ENCODE measurements at places on chromosomes 3 and 15.

DNA sequence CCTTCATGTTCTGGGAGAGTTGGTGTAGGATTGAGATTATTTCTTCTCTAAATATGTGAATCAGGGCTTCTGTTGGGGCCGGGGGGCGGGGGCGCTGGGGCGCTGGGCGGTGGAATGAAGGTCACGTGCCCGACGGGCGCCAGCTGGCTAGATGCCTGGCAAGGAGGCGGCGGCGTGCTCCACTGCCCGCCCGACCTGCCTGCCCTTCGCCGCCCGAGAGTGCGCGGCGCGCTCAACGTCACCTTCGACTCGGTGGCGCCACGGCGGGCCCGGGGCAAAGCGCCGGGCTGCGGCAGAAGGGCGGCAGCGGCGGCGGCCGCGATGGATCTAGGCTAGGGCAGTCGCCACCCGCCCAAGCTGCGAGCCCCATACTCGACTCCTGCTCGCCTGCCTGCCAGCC is 47.0 kb upstream of the LHFPL4 start:
- DNase-seq = peak; percentile 62

GRCh38 chr15:100508641-100509300 is 20.0 kb downstream of the CERS3 start:
- no peak for DNase-seq

DNA sequence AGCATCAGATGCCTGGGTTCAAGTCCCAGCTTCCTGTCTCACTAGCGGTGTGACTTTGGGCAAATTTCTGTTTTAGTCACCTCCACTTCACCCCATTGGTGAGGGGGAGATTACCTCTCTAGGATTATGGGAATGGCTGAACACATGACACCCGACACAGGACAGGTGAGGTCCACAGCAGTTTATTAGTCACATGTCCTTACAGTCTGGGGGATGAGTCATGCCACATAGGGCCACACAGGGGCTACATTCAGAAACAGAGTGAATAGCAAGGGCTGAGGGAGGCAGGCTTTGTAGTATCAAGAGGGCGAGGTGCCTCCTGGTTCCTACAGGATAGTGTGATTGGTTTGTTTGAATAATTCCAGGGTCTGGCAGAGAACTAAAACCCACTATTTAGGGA is 15.2 kb upstream of the ITGA11 start:
- no peak for DNase-seq

DNA sequence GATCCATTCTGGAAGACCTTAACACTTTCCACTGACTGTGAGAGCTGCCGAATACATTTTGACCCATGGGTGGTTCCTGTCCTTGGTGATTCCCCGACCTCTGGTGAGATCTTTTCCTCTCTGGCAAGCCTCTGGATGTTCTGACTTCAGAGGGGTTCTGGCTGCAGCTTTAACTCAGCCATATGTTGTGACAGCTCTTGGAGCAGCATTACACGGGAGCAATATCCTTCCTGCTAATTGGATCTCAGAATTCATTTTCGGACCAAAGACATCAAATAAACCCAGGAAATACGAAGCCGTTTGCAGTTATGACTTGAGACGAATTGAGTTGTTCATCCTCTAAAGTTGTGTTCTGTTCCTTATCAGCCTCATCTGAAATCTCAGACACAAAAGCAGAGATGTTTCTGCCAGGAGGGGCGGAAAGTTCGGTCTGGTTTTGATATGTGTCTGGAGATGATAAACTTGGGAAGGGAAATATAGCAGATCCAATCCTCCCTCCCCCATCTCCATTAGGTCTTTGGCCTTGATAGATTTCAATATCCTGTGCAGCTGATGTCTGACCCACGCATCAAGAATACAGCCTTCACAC is 10.0 kb downstream of the TMEM158 start:
- DNase-seq = no peak

GRCh38 chr3:79467721-79468120 is 300.1 kb downstream of the ROBO1 start:
- no peak for DNase-seq

GRCh38 chr3:37562876-37563275 is 298.8 kb upstream of the CTDSPL start:
- DNase-seq = no peak

GRCh38 chr3:113136071-113136470 is 75.3 kb upstream of the BOC start:
- DNase-seq = no peak

- no peak for DNase-seq
Measured at GRCh38 chr3:196471551-196471950, 32.0 kb downstream of the RNF168 start.

DNA sequence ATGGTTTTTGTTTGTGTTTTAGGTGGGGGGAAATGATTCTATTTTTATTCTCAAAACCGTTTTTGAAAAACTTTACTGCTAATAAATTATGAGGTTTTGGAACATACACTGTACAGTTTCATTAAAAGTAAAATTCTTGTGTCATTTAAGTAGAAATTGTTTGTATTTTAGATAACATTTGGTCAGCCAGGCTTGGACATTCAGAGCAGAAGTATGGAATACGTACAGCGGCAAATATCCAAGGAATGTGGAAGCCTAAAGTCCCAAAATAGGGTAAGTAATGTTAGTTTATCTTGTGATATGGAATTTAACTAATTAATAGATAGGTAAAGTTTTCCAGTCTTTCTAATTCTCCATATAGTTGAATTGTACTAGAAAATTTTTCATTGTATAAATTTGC is 96.6 kb downstream of the SPRED1 start:
- no peak for DNase-seq

DNA sequence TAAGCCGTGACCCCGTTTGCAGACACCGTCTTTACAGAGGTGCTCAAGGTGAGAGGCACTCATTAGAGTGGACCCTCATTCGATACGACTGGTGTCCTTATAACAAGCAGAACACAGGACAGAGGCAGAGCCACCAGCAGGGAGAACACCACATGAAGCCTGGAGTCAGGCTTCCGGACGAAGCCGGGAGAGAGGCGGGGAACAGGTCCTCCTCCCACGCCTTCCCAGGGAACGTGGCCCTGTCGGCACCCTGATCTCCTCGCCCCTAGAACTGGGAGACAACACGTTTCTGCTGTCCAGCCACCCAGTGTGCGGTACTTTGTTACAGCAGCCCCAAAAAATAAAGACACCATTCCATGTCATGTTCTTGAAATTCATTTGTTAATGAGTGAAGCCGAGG is 33.6 kb downstream of the ZDHHC19 start:
- DNase-seq = no peak

GRCh38 chr3:121165397-121165837 is 257.4 kb downstream of the STXBP5L start:
- DNase-seq = no peak

DNA sequence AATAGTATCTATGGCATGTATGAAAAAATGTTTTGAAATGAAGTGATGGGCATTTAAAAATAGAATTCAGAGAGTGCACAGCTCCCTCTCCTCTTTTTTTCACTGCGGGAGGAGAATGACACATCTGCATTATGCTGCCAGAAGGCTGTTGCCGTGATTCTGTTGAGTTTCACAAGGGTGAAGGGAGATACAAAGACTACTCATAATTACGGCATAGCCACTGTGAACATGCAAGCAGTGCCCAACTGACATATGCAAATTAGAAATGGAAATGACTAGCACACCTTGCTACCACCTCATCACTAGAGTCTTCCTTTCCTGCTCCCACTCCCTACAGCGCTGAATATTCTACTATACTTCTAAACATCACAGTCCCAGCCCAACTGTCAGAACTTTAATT is 20.1 kb downstream of the IFT57 start:
- DNase-seq = no peak

GRCh38 chr3:13108861-13109260 is 35.6 kb upstream of the IQSEC1 start:
- peak; percentile 3 for DNase-seq

DNA sequence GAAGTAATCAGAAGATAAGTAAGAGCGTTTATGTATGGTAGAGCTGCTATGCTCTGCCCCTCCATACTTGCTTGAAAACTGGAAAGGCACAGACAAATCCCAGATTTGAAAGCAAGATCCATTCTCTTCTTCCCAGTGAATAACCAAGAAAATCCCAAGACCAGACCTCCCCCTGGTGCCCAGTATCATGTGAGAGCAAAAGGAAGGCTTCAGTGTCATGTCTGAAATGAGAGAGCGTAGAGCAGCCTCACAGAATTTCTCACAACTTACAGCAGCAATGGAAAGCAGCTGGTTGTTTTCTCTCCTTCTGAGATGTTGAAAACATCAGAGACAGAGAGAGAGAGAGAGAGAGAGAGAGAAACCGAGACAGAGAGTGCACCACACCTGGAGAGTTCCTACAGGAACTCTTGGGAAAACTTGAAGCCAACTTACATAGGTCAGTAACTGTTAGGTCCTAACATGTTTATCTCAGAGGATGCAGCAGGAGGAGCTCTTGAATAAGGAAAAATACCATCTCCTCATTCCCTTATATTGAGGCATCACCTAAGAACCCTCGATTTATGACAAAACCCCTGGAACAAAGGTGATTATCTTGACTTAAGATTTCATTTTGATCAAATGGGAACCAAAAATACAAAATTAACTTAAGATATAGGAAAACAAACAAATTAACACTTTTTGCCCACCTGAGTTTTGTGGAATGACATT is 273.3 kb downstream of the NSUN3 start:
- DNase-seq = no peak

GRCh38 chr3:47296562-47297302 is 14.0 kb downstream of the KLHL18 start:
- DNase-seq = no peak

DNA sequence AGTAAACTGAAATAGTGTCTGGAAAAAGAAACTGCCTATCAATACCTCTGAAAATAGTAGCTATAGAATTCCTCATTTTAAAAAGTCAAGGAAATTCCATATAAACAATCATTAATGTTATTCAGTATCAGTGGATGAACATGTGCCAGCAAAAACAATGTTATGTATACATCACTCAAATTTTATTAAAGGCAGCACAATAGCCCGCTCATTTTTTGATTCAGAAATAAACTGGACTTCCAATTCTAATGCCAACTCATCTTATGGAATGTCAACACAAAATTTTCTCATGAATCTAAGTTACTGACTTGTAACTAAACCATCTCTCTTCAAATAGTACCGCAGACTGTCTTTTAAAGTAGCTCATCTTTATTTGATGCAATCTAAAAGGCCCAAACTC is 19.0 kb downstream of the THBS1 start:
- DNase-seq = no peak

DNA sequence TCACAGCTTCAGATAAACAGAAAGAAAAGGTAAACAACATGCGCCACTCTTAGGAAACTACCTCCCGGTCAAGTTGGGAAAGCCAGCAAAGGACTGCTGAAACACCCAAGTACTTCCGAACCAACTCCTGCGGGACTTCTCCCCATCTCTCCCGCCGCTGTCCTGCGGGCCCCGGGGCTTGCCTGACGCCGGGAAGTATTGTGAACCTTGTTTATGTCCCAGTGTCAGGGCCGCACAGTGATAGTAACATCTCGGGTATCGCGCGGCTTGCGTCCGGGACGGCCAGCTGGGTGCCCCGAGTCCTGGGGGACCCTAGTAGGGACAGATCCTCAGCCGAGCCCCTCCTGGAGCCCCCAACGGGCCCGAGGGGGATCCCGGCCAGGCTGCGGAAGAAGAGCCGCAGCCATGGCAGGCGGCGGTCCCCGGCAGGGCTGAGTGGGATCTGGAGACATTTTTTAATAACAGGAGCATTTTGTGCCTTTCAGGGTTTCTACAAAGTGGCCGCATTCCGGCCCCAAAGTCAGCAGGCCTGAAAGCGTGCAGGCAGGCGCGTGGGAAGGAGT is 756 bp downstream of the CLPX start:
- peak; percentile 65 for DNase-seq

- DNase-seq = no peak
Measured at GRCh38 chr3:105806359-105806758, 62.5 kb downstream of the CBLB start.

DNA sequence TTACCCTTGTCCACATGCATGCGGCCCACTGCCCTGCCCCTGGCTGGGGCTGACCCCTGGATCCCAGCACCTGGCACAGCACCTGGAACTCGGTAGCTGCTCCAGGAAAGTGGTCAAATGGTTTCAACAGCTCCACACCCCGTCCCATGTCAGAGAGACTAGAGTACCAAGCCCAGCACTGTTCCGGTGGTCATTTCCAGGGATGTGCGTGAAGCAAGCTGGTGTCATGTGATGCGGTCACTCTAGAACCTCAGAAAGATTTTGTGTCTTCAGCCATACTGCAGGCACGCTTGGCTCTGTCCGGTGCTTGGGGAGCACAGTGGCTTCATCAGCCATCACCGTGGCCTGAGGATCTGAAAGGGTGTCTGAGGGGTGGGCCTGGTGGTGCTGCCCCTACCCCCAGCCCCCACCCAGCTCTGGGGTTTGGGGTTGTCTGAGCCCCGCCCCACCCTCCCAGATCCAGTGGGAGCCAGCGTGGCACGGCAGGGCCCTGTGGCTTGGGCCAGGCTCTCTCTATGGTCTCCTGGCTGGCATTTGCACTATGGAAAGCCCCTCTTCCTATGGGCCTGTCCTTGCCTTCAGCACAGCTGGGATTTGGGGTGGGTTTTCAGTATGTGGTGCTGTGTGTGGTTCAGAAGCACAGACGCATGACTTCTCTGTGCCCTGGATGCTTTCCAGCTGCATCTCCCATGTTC is 15.3 kb downstream of the APBA2 start:
- no peak for DNase-seq

GRCh38 chr3:68089572-68090011 is 435.2 kb upstream of the SUCLG2 start:
- DNase-seq = no peak

- DNase-seq = no peak
Measured at GRCh38 chr3:192795021-192795420, 67.7 kb upstream of the FGF12 start.

DNA sequence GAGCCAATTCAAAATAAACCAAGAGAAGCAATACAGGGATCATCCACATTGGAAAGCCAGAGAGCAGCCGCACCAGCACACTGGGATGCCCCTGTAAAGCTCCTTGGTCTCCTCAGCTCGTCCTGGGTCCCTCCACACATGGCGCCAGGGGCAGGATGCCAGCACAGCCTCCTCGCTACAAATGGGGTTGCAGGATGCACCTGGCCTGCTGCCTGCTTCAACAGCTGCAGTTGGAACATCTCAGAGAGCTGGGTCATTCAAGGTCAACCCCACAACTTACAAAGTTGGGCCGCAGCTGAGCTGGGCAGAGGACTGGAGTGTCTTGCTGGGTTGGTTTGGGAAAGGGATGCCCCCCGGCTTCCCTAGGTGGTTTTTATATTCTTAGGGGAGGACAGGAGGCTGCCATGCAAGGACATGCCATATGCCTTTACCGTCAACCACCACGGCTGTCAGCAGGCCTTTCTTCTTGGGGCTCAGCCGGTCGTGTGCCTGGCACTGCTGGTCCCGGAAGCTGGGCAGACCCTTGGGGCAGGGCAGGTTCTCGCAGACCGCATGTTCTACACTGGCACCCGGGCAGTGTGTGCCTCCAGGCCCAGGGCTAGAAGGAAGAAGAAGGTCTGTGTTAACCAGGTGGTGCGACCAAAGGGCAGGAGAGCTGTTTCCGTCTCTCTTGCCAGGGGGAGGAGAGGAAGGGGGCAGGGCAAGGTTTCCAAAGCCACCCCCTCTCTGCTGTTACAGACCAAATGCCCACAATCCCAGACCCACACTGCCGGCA is 225.2 kb downstream of the ADAMTS17 start:
- DNase-seq = peak; percentile 70

All from right forelimb (tissue), 1 donor.